ENCODE measurements at places on chromosomes 16 and 17.

GRCh38 chr16:287298-287811 is 4.4 kb downstream of the PDIA2 start:
- no peak for DNase-seq

DNA sequence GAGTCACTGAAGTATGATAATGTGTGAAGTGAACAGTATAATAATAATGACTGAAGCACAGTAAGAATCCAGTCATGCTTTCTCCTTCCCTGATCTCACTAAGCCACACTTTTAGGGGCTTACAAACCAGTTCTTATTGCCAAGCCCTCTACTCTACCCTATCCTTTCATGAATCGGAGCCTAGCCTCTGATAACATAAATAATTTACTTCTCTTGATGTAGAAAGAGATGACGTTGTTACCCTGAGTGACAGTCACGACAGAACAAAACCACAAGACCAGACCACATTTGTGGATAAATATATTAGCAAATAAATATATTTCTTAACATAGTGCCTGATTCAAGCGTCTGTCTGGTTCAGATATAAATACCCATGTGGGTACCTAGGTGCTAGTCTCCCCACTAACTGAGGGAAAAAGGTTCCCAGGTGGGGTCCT is 1.4 kb upstream of the SUPT4H1 start:
- no peak for DNase-seq

- no peak for DNase-seq
Measured at GRCh38 chr16:27407133-27407532, 5.2 kb downstream of the IL21R start.

DNA sequence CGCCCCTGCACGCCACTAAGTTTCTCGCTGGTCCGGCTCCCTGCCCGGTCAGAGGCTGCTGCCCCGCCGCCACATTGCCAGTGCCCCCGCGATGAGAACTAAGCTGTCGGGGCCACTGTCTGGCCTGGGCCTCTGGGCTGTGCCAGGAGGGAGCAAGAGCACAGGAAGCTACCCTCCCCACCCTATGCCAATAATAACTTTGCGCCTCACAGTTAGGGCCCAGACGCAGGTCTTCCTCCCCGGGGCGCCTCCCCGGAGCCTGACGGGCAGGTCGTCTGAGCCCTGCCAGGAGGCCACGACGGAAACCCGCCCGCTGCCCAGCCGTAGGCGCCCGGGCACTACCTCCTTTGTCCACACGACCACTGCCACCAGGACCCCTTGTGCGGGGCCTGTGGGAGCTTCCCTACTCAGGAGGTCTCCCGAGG is 1.5 kb downstream of the ZFPM1 start:
- peak; percentile 54 for DNase-seq
